ENCODE measurements at places on chromosomes 11 and 22. TPM values are rescaled to one million over a fixed set of nuclear protein-coding genes. Genes with fewer than 3 reads are reported as not detected.

Gene KCNJ1
- not detected for total RNA-seq

Gene CD3G
- total RNA-seq: not detected

Gene TBRG1
- total RNA-seq: 50.1 TPM

Gene PLEKHB1
- 5.9 TPM for total RNA-seq

Gene TSPAN18
- total RNA-seq: 21.9 TPM

Gene CADM1
- 304 TPM for total RNA-seq

Gene CHADL
- 3.4 TPM for total RNA-seq

Gene AHNAK
- total RNA-seq: 13.5 TPM

Gene PLAAT2
- total RNA-seq: not detected

Gene CALCA
- total RNA-seq: not detected

Gene IGSF9B
- total RNA-seq: 13.8 TPM

Gene MUC6
- total RNA-seq: not detected

Gene TIMP3
- total RNA-seq: 9.4 TPM

Gene GGTLC3
- total RNA-seq: not detected

Gene ADAMTS8
- 2.5 TPM for total RNA-seq

Gene C22orf42
- total RNA-seq: not detected

Gene LINC01488
- not detected for total RNA-seq

Gene FHIP1B
- total RNA-seq: 35.7 TPM

Gene KDM4D
- 0.94 TPM for total RNA-seq

Gene TENM4
- total RNA-seq: 192 TPM

Gene ANGPTL5
- total RNA-seq: 0.31 TPM

Gene ACTN3
- not detected for total RNA-seq

Gene GP1BB
- 23.5 TPM for total RNA-seq

Gene OR51B2
- total RNA-seq: 2.2 TPM

Gene CLCF1
- 0.31 TPM for total RNA-seq

Gene ATG16L2
- 10.0 TPM for total RNA-seq

Gene MUC5AC
- not detected for total RNA-seq

Gene OR51B4
- 0.94 TPM for total RNA-seq

Gene MS4A10
- not detected for total RNA-seq

Gene KBTBD3
- total RNA-seq: 12.5 TPM

Gene TPP1
- total RNA-seq: 13.1 TPM

Gene CECR2
- total RNA-seq: 13.5 TPM

Gene P2RX6
- total RNA-seq: 0.31 TPM

Gene CNTN5
- total RNA-seq: 15.7 TPM

All from parietal lobe (tissue), 2 donors.